ENCODE measurements at places on chromosomes 2 and 18. TPM values are rescaled to one million over a fixed set of nuclear protein-coding genes. Genes with fewer than 3 reads are reported as not detected.

Gene ITPRIPL1
- 1.4 TPM for total RNA-seq

Gene IL36G
- not detected for total RNA-seq

Gene DYSF
- total RNA-seq = 0.58 TPM

Gene TMEM150A
- 11.0 TPM for total RNA-seq

Gene SERPINB11
- total RNA-seq = not detected

Gene PID1
- 2.5 TPM for total RNA-seq
